Activated naive CD4-positive, alpha-beta T cell treated with anti-CD3 and anti-CD28 coated beads for 36 hours (primary cell): ENCODE measurements at places on chromosomes 2 and 18. TPM values are rescaled to one million over a fixed set of nuclear protein-coding genes. Genes with fewer than 3 reads are reported as not detected.

Gene GATA6
- total RNA-seq: not detected

Gene ZNF804A
- total RNA-seq: not detected

DNA sequence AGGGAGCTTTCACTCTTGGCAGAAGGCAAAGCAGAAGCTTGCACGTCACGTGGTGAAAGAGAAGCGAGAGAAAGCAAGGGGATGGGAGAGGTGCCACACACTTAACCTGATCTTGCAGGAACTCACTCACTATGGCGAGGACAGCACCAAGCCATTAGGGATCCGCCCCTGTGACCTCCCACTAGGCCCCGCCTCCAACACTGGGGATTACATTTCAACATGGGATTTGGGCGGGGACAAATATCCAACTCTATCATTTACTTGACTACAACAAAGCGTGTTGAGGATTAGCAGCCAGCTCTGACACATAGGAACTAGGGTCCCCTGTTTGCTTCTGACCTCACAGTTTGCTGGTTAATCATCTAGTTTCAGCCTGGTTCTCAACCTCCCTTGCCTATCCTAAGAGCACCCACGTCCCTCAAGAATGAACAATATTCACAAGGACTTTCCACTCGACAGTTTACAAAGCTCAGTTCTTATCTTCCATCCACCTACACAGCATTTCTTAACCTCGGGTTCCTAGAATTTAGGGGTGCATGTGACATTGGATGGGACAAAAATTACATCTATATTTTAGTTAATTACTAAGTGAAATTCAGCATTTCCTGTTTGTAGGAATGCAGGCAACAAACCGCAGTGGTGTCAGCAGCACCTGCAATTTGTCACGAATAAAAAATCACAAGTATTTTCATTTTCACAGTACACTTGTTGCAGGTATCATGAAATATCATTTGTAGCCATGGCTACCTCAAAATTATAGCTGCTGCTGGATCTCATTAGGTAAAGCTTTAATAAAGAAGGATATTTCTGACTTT lies 36.0 kb downstream of the LBH start:
- no peaks in the 10 kb centered on the region for H3K27me3 ChIP-seq
- H3K4me3 ChIP-seq: peak overlapping the region; percentile 79
- H3K27ac ChIP-seq: peak overlapping the region; percentile 71
- peaks cover 5% of the 10 kb centered on the region for H3K36me3 ChIP-seq
- peaks cover 79% of the 10 kb centered on the region for H3K4me1 ChIP-seq
- DNase-seq: peak; percentile 69

Gene GALNT13
- not detected for total RNA-seq

Gene LYPD1
- total RNA-seq: not detected

- no peaks in the 10 kb centered on the region for H3K36me3 ChIP-seq
- no peak overlapping the region for H3K4me3 ChIP-seq
- no peak overlapping the region for H3K27ac ChIP-seq
Observed at GRCh38 chr18:4107049-4107467, 348.0 kb downstream of the DLGAP1 start.

- H3K36me3 ChIP-seq: no peaks in the 10 kb centered on the region
- H3K27me3 ChIP-seq: peaks cover 17% of the 10 kb centered on the region
- H3K27ac ChIP-seq: no peak overlapping the region
- H3K4me1 ChIP-seq: peaks cover 3% of the 10 kb centered on the region
- H3K4me3 ChIP-seq: no peak overlapping the region
Observed at GRCh38 chr2:17822445-17823117, 6.3 kb downstream of the MSGN1 start.

DNA sequence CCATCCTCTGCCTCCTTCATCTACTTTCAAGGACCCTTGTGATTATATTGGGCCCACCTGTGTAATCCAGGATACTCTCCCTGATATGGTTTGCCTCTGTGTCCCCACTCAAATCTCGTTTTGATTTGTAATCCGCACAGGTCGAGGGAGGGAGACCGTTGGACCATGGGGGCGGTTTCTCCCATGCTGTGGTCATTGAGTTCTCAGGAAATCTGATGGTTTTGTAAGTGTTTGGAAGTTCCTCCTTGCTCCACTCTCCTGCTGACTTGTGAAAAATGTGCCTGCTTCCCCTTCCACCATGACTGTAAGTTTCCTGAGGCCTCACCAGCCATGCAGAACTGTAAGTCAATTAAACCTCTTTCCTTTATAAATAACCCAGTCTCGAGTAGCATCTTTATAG lies 42.0 kb upstream of the EML6 start:
- peaks cover 18% of the 10 kb centered on the region for H3K4me1 ChIP-seq
- no peak for DNase-seq
- H3K27me3 ChIP-seq: peaks cover 32% of the 10 kb centered on the region
- no peaks in the 10 kb centered on the region for H3K36me3 ChIP-seq

Gene RPRM
- not detected for total RNA-seq

Gene ALK
- not detected for total RNA-seq

- H3K4me3 ChIP-seq: no peak overlapping the region
- H3K27me3 ChIP-seq: no peaks in the 10 kb centered on the region
- no peaks in the 10 kb centered on the region for H3K36me3 ChIP-seq
- no peak overlapping the region for H3K27ac ChIP-seq
Observed at GRCh38 chr2:223026357-223027110, 25.5 kb upstream of the KCNE4 start.

DNA sequence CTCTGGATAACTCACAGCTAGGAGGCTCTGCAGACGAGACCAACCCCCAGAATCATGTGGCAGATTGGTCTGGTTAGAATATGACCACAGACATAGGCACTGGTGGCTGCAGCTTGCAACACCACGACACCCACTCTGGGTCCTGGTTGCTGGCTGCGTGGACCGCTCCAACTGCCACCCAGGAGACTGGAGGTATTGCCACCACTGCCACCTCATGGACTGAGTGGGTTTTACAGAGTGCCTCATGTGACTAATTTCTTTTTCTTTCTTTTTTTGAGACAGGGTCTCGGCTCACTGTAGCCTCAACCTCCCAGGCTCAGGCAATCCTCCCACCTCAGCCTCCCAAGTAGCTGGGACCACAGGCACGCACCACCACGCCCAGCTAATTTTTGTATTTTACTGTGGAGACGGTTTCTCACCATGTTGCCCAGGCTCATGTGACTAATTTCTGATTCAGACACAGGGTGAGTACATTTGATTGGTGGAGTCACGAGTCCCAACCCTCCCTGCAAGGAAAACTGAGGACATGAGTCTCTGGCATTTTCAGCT lies 29.9 kb upstream of the NT5DC4 start:
- H3K4me3 ChIP-seq: peak overlapping the region; percentile 59
- peak; percentile 79 for DNase-seq
- no peaks in the 10 kb centered on the region for H3K36me3 ChIP-seq
- H3K4me1 ChIP-seq: peaks cover 35% of the 10 kb centered on the region
- no peaks in the 10 kb centered on the region for H3K27me3 ChIP-seq

GRCh38 chr2:20361893-20362292 lies 11.2 kb upstream of the PUM2 start:
- DNase-seq: no peak
- H3K27me3 ChIP-seq: peaks cover 1% of the 10 kb centered on the region
- no peaks in the 10 kb centered on the region for H3K36me3 ChIP-seq
- H3K27ac ChIP-seq: no peak overlapping the region

Gene SLC66A3
- 10.1 TPM for total RNA-seq

DNA sequence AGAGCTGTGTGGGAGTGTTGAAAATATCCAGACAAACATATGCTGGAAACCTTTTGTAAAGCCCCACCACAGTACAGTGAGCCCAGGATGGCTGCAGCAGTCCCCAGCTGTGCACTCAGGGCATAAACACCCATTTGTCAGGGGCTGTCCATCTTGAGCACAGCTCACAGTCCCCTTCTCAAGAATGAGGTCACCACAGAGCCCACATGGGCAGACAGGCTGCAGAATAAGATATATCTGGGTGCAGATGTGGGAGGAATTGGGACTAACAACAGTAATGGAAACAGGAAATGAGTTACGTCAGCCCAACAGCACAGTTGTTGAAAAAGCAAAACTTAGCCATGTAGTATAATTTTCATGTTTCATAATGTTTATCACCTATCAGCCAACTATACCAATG lies 219.6 kb downstream of the ETAA1 start:
- no peak overlapping the region for H3K4me3 ChIP-seq
- H3K4me1 ChIP-seq: no peaks in the 10 kb centered on the region
- DNase-seq: no peak
- H3K27ac ChIP-seq: no peak overlapping the region

DNA sequence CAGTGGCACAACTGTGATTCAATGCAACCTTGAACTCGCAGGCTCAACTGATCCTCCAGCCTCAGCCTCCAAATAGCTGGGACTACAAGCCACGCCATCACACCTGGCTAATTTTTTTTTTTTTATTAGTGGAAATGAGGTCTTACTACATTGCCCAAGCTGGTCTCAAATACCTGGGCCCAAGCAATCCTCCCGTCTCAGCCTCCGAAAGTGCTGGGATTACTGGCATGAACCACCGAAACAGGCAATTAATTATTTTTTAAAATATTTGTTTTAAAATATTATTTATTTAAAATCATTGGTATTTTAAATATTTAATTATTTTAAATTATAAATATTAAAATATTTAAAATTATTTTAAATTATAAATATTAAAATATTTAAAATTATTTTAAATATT lies 24.5 kb downstream of the SRBD1 start:
- no peak overlapping the region for H3K27ac ChIP-seq
- H3K36me3 ChIP-seq: peaks cover 14% of the 10 kb centered on the region
- H3K4me3 ChIP-seq: no peak overlapping the region
- DNase-seq: no peak
- peaks cover 26% of the 10 kb centered on the region for H3K4me1 ChIP-seq

Gene EPB41L3
- total RNA-seq: 7.2 TPM

- no peaks in the 10 kb centered on the region for H3K36me3 ChIP-seq
- H3K4me3 ChIP-seq: no peak overlapping the region
- no peak overlapping the region for H3K27ac ChIP-seq
- no peaks in the 10 kb centered on the region for H3K27me3 ChIP-seq
Observed at GRCh38 chr2:66596256-66596655, 161.3 kb downstream of the MEIS1 start.

- no peaks in the 10 kb centered on the region for H3K27me3 ChIP-seq
- H3K27ac ChIP-seq: no peak overlapping the region
- peaks cover 3% of the 10 kb centered on the region for H3K36me3 ChIP-seq
Observed at GRCh38 chr2:208015475-208015874, 9.9 kb downstream of the PLEKHM3 start.

Gene IER3IP1
- total RNA-seq: 10.0 TPM
